Fibroblast of lung (primary cell): ENCODE measurements at places on chromosomes 4 and X. TPM values are rescaled to one million over a fixed set of nuclear protein-coding genes. Genes with fewer than 3 reads are reported as not detected.

MAP3K15 gene
- polyA plus RNA-seq = 0.07 and 0.14 TPM in 2 replicates

UGT2B7 gene
- not detected in 2 replicates for polyA plus RNA-seq

C4orf51 gene
- not detected in 2 replicates for polyA plus RNA-seq

- H3K27ac ChIP-seq = no peak overlapping the region
- H3K4me1 ChIP-seq = peaks cover 2% of the 10 kb centered on the region
- no peak overlapping the region for H3K4me3 ChIP-seq
- H3K36me3 ChIP-seq = no peaks in the 10 kb centered on the region
- DNase-seq = no peak
- no peaks in the 10 kb centered on the region for H3K27me3 ChIP-seq
Observed at GRCh38 chr4:145888393-145888792, 50.2 kb downstream of the ZNF827 start.

GRCh38 chrX:44915361-44915868 is 42.4 kb downstream of the KDM6A start:
- peaks cover 4% of the 10 kb centered on the region for H3K4me1 ChIP-seq
- H3K36me3 ChIP-seq = no peaks in the 10 kb centered on the region
- peak; percentile 27 for DNase-seq
- H3K27ac ChIP-seq = peak overlapping the region; percentile 28

- peaks cover 18% of the 10 kb centered on the region for H3K36me3 ChIP-seq
- no peak overlapping the region for H3K4me3 ChIP-seq
- no peak overlapping the region for H3K27ac ChIP-seq
Observed at GRCh38 chrX:2486476-2487133, 14.2 kb downstream of the DHRSX start.

DNA sequence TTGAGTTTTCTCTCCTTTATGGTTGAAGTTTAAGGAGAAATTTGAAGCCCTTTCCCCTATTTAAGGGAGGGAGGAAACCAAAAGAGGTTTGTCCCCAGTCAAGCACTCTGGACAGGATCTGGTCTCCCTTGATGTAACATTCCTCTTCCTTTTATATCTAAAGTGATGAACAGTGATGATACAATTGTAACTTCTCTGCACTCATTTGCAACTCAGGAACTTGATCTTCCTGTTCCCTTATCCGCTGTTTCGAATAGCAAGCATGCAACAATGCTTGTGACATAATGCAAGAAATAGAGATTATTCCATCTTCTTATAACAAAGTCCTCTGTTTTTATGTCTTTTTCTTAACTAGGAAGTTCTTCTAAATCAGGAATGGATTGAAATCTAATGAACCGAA is 18.3 kb downstream of the ALPK1 start:
- H3K4me1 ChIP-seq = no peaks in the 10 kb centered on the region
- H3K4me3 ChIP-seq = no peak overlapping the region
- H3K27me3 ChIP-seq = no peaks in the 10 kb centered on the region

DNA sequence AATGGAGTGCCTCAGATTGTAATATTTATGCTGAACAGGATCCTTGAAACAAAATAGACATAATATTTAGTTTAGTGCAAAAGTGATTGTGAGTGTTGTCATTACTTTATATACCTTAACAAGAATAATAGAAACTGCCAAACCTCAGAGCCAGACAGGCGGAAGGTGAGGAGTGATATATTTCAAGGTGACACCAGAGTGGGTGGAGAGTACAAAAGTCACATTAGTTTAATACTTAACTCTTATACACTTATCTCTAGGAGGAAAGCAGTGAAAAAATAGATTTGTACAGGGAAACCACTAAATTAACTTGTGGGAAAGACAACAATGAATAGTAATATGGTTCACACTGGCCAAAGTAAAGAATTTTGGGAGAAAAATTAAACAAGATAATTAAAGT is 342.8 kb upstream of the NDST4 start:
- no peak overlapping the region for H3K4me3 ChIP-seq
- no peaks in the 10 kb centered on the region for H3K36me3 ChIP-seq
